ENCODE measurements at places on chromosomes 2 and 18.

DNA sequence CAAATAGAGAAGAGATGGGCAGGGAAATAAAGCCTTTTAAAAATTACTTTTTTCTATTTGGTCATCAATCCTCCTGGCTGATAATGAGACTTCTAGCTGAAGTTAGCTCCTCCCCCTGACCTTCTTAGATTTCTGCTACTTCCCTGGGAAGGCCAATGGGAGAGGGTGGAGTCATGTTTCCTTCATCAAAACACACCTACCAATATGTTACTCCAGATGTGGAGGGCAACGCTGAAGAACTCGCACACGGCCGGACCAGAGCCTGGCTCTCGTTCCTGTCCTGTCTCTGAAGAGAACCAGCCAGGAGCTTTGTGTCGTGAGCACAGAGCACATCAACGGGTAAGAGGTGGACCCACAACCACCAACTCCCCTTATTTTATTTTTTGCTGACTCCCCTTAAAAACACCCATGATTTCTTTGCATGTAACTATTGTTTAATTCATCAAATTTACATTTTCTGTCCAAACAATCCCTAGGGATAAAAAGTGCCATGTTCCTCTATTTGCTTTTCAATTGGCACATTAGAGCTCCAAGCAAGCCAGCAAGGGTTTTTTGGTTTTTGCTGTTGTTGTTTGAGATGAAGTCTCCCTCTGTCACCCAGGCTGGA, 94.9 kb downstream of the ADD2 start:
- no peak for DNase-seq

DNA sequence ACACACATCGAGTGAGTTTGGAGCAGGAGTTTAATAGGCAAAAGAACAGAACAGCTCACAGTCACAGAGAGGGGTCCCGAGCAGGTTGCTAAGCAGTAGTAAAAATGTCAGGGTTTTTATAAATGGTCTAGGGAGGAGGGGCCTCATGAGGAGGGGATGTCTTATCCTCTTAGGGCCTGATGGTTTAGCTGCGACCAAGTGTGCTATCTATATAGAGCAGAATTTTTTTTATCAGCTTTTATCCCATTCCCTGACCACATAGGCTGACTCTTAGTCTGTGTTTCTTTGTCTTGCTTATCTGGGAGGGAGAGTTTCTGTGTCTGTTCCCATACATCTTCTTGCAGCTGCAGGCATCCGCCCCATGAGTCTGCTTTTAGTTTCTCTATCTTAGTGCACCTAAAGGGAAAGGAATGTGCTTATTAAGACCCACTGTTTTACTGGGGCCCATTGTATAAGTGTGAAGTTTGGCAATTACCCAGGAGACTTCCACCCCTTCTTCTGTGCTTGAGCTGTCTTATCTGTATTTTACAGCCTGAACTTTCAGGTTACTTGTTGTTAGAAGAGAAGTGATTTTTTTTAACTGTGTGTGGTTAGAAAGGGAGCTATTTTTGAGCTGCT, 30.4 kb upstream of the GMCL1 start:
- no peak for DNase-seq

- DNase-seq = no peak
Measured at GRCh38 chr2:229993236-229993635, 70.9 kb downstream of the FBXO36 start.

GRCh38 chr2:116269040-116269439, 1545.5 kb upstream of the DDX18 start:
- no peak for DNase-seq

- no peak for DNase-seq
Measured at GRCh38 chr2:10559634-10560224, 111.6 kb upstream of the ODC1 start.

- DNase-seq = no peak
Measured at GRCh38 chr2:40400336-40400953, 51.4 kb downstream of the SLC8A1 start.

GRCh38 chr18:7174344-7175095, 56.4 kb upstream of the LRRC30 start:
- DNase-seq = no peak

DNA sequence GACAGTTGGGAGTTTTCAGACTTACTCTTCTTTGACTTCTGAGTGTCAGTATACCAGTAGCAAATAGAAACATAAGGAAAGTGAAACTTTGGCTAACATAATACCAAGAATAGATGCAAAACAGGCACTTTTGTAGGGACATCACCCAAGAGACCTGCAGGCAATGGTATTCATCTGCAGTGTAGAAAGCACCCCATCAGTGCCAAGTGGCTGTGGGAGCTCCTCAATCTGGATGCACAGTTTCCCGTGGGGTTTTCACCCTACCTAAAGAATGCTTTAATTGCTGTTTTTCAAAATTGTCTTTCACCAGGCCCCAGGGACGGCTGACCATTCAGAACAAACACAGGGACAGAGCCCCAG, 96.6 kb upstream of the GPR45 start:
- DNase-seq = no peak

- no peak for DNase-seq
Measured at GRCh38 chr18:35581898-35582641, 530 bp downstream of the GALNT1 start.

GRCh38 chr2:20400787-20401488, 45.9 kb upstream of the RHOB start:
- no peak for DNase-seq

- DNase-seq = no peak
Measured at GRCh38 chr18:46712406-46712805, 44.4 kb downstream of the ST8SIA5 start.

- DNase-seq = no peak
Measured at GRCh38 chr2:9644603-9645002, 13.8 kb upstream of the YWHAQ start.

- DNase-seq = no peak
Measured at GRCh38 chr18:58545338-58546296, 83.3 kb downstream of the ALPK2 start.

DNA sequence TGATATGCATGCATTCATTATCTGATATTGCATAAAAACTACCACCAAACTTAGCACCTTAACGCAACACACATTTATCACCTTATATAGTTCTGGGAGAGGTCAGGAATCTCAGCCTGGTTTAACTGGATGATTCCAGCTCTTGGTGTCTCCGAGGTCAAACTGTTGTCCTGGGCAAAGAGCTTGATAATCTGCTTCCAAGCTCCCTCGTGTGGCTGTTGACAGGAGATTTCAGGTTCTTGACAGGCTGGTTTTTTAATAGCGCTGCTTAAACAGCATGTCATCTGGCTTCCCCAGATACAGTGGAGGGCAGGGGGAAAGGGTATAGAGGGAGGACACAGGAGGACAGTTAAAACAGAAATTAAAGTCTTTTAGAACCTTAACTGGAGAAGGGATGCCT, 785.0 kb downstream of the CNTNAP5 start:
- no peak for DNase-seq

GRCh38 chr18:37482433-37482832, 83.2 kb downstream of the CELF4 start:
- no peak for DNase-seq

All from activated naive CD4-positive, alpha-beta T cell (primary cell).